Kidney epithelial cell (primary cell): ENCODE measurements at places on chromosomes 2 and 18. TPM values are rescaled to one million over a fixed set of nuclear protein-coding genes. Genes with fewer than 3 reads are reported as not detected.

- DNase-seq = no peak
These were observed 49.6 kb upstream of the ATIC start for GRCh38 chr2:215262303-215262702.

DNA sequence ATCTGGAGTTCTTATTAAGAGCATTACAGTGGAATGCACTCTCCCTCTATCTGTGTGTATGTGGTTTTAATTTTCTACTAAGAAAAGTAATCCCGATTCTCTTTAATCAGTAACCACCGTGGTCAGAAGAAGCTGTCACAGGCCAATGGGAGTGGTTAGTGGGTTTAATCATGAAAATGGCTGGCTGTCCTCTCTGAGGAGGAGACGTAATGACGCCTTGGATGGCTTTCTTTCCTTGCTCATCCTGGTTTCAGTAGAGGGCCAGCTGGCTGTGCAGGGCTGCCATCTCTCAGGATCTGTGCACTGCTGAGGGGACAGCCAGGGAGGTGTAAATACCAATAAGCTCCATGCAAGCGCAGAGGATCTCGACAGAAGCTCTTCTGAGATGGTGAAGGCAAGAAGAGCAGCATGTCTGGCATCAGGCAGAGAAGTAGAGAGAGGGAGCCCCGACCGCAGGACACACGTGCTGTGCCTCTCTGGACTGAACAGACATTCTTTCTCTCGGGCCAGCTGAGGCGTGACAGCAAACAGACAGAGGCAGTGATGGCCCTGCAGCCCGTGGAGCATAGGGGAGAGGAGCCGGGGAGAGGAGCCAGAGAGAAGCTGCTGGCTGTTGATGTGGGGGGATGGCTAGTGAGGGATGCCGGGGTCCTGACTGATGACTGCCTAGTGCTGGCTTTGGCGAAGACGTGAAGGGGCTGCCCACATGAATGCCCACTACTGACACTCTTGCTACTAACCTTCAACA, 65.1 kb upstream of the DAPL1 start:
- peak; percentile 69 for DNase-seq

SOS1 gene
- total RNA-seq = 16.4 and 18.7 TPM in 2 replicates

DNA sequence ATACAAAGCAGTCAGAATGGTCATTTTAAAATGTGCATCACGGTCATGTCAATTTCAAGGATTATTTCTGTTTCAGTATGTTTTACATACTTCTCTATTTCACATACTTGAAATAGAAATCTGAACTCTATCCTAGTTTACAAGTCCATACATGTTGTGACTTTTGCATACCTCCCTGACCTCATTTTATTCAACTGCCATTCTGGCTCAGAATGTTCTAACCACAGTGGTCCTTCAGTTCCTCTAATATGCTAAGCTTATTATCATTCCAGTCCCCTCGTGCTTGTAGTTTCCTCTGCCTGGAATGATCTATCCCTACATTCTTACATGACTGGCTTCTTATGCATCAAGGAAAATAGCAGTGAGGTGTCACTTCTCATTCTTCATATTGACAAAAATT, 295.6 kb downstream of the KIAA1328 start:
- no peak for DNase-seq

GRCh38 chr2:105388971-105389381, 9.9 kb downstream of the FHL2 start:
- no peak for DNase-seq
